Mesenchymal stem cell (in vitro differentiated cells and primary cell): ENCODE measurements at places on chromosomes 12 and 14.
A peak's percentile ranks its signal among the peaks of the same experiment; 100 is the strongest.

- no peak for DNase-seq
Observed at GRCh38 chr14:33642080-33642479, 308.8 kb downstream of the EGLN3 start.

DNA sequence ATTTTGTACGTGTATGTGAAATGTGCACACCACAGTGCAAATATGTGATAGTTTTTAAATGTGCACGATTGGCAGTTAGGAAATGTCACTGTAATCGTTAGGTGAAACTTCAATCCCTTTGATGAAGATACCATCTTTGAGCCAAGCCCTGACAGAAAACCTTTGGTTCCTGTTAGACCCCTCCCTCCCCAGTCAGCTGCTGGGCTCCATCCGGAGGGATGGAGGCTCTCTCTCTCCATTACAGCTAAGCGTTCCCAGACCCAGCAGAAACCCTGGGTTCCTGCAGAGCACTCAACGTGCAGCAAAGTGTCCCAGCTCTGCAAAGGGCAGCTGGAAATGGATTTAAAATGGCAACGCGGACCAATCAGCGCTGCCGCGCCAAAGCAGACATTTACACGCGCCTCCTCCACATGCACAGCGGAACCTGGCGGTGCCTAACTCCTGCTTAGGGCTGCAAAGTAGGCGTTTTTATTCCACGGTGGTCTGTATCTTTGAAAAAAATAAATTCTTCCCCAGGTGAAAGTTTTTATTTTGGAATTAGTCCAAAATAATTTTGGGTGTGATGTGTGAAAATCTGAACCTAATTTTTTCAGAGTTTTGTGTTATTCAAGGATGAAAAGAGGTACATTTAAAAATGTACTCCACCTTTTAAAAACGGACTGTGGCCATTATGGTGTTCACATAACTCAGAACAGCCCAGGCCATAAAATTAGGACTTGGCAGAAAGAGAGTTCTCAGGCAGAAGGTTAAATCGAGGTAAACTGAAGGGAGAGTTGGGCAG lies 1.4 kb upstream of the HMGA2 start:
- peak; percentile 75 for DNase-seq

DNA sequence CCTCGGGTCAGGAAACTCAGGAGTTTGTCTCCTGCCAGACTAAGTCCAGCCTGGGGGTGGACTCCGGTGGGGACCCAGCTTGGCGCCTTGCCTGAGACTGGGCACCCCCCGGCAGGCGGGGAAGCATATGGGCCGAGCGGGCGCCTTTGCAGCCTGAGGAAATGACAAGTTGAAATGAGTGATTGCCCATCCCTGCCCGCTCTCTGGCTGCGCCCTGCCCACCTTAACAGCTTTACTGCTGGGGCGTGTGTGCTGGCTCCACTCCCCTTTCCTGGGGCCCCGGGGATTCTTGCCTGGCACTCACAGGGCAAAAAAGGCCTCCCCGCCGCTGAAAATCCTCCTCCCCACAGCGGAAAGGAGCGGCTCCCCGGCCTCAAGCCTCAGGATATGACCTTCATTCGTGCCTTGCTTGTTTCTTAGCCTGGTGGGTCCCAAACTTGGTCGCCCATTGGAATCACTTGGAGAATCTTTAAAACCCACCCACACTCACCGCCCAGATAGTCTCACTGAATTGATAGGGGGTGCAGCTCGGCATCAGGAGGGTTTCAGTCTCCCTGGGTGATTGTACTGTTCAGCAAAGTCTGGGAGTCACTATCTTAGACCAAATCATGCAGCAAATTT lies 1.5 kb downstream of the RFLNA start:
- DNase-seq: no peak

- peak; percentile 48 for DNase-seq
Observed at GRCh38 chr12:22042976-22043669, 2.9 kb upstream of the CMAS start.

DNA sequence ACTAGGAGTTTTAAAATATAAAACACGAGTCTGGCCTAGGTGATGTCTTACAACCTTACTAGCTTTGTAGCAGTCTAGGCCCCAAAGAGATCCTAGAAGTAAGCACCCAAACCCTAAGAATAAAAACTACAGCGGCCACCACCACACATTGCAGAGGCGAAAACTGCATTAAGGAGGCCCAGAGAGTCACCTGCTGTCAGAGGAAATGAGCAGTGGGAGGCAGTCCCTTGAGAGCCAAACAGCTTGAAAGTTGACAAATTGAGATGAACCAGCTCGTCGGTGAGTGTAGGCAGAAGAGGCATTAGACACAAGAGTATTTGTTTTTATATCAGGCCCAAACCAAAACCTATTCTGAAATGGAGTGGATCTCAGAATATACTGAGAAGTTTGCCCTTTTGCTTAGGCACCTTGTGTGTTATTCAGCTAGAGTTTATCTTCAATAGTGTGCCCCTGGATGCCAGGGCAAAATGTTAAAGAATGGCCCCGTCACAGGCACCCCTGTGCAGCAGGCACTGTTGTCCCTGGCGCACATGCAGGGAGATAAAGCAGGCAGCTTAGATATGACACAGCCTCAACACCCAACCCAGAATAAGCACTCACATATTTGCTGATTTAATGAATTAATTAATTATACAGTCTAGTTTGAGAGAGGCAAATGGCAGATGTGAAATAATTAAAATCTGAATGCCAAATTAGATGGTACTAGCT lies 56.7 kb downstream of the TTC7B start:
- no peak for DNase-seq

- no peak for DNase-seq
Observed at GRCh38 chr12:99493197-99493596, 154.4 kb upstream of the GARIN6 start.

- DNase-seq: no peak
Observed at GRCh38 chr12:88227871-88228270, 85.8 kb downstream of the TMTC3 start.

- peak; percentile 86 for DNase-seq
Observed at GRCh38 chr12:52186118-52186840, 5.5 kb downstream of the KRT80 start.

- DNase-seq: no peak
Observed at GRCh38 chr12:115944837-115945490, 332.5 kb downstream of the MED13L start.

GRCh38 chr12:70691018-70691672 lies 53.9 kb upstream of the PTPRB start:
- peak; percentile 37 for DNase-seq

DNA sequence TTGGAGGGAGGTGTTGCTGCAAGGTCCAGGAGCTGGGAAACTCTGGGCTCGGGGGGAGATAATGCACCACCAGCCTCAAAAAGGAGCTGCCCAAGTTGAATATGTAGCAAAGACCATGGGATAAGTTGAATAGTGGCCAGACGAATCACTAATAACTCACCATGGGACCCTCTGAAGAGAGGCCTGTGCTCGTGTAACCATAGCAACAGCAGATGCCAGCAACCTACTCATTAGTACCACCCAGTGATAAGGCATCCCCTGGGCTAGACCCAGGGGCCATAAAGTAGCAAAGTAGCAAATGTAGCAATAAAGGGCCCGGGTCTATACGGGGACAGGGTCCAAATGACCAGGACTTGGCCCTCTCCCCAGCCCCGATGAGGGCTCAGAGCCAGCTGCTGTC lies 328.0 kb downstream of the DPF3 start:
- DNase-seq: no peak

DNA sequence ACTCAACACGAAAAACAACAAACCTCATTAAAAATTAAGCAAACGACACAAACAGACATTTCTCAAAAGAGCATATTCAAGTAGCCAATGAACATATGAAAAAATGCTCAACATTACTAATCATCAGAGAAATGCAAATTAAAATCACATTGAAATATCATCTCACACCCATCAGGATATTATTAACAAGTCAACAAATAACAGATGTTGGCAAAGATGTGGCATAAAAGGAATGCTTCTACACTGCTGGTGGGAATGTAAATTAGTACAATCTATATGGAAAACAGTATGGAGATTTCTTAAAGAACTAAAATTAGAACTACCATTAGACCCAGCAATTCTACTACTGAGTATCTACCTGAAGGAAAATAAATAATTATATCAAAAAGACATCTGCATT lies 182.2 kb downstream of the KITLG start:
- no peak for DNase-seq

DNA sequence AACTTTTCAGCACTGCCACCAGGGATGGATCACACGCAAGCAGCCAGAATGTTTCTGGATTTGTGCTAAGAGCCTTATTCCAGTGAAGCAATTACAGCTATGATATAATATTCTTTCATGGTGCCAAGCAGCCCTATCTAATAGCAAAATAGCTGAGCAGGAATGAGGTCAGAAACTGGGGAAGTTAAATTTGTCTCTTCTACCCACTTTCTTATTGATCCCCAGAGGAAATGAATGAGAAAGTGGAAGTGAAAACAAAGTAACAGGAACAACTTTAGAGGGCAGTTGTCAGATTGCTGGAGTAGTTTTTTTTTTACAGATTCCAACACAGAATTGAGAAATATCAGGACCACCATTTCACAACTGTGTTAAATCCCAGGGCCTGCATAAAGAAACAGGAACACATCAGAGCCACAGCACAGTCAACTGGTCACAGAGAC lies 44.8 kb downstream of the GCH1 start:
- no peak for DNase-seq

- peak; percentile 54 for DNase-seq
Observed at GRCh38 chr14:84272290-84272721, 1257.6 kb upstream of the FLRT2 start.

DNA sequence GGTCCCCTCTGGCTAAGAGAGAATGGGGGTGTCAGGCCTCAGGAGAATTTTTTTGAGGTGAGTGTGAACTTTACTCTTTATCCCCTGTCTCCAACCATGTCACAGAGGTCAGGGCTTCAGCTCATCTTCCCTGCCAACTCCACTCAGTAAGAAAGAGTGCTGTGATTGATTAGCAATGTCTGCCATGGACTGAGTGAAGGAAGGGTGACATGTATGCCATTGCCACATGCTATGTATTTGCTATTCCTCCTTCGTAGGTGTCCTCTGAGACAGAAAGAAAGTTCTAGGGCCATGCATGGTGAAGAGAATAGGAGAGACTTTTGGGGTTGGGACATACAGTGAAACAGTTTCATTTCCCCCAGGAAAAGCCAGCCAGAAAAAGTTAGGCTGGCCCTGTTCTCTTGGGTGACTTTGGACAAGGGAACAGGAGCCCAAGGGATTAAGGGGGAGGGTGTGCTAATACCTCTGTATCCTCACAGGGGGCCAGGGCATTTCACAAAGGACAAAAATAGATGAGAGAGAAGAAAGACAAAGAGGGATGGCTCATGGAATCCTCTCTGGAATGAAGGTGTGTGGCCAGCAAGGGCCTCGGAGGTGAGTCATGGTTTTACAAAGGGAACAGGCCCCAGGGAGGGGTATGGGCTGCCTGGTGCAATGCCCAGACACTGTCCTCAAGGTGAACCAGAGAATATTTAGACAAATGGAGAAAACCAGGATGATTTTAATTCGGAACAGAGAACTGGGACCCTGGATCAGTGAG lies 13.9 kb upstream of the MYL2 start:
- DNase-seq: no peak

GRCh38 chr12:92363295-92364146 lies 217.9 kb upstream of the BTG1 start:
- peak; percentile 44 for DNase-seq

DNA sequence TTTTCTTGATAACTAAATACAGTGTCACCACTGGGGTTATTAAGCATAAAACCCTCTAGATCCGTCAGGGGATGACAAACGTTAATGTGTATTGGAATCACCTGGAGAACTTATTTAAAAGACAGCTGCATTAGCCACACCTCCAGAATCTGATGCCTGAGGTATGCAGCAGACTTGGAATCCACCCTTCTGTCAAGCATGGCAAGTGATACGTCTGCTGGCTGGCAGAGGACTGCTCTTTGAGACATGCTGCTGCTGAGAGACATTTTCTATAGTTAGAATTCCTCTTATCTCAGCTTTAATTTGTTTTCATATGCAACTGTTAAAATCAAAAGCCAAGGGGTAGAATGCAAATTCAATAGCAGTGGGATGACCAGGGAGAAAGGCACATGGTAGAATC lies 496.3 kb downstream of the NELL2 start:
- no peak for DNase-seq

GRCh38 chr12:50296554-50296953 lies 13.2 kb upstream of the LIMA1 start:
- DNase-seq: no peak

DNA sequence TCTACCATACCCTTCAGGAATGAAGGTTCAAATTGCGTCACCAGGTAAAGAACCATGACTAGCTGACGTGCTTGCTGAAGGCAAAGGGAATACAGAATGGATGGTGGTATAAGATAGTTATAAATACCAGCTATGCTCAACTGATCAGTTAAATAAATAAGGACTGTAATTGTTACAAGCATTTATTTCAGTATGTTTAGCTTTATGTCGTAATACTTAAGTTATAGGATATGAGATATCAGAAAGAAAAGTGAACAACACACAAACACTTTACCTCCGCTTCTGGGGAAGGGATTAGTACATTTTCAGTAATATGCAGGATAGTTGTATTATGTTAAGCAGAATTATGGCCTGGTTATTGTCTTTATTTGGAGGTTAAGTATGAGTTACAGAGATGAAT lies 416.1 kb downstream of the BTG1 start:
- DNase-seq: no peak

GRCh38 chr14:81280136-81280791 lies 59.5 kb upstream of the GTF2A1 start:
- DNase-seq: no peak

GRCh38 chr14:75138492-75138891 lies 11.6 kb upstream of the NEK9 start:
- DNase-seq: no peak

GRCh38 chr12:128794661-128795529 lies 28.9 kb downstream of the SLC15A4 start:
- DNase-seq: no peak

DNA sequence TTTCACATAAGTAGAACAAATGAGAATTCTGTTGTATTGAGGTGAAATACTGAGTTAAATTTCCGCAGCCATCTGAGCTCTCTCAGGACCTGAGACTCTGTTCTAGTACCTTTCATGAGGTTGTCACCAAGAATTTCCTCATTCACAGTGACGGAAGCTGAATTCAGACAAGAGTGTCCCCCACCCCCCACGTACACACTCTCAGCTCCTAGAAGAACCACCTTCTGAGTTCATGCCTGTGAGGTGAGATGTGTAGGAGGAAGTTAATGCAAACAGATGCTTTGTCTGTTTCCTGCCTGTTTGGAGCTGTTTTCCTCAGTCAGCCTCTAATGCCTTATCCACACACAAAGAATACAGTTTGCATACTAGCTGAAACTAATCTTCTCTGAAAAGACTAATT lies 18.2 kb downstream of the BICDL1 start:
- DNase-seq: no peak

GRCh38 chr12:84791444-84791843 lies 121.2 kb downstream of the SLC6A15 start:
- no peak for DNase-seq

- DNase-seq: no peak
Observed at GRCh38 chr12:51852404-51853137, 4.1 kb upstream of the FIGNL2 start.
